ENCODE measurements at places on chromosomes 3 and 15. TPM values are rescaled to one million over a fixed set of nuclear protein-coding genes. Genes with fewer than 3 reads are reported as not detected.

Gene ATP6V1A
- 16.6 TPM for total RNA-seq

Gene ILDR1
- total RNA-seq, result 0.16 TPM

Gene RBM15B
- 41.3 TPM for total RNA-seq

Gene PCBP4
- 26.4 TPM for total RNA-seq

Gene LRTM1
- not detected for total RNA-seq

Gene CNTN4
- total RNA-seq, result not detected

Gene CCDC9B
- total RNA-seq, result 0.80 TPM

Gene MAP3K13
- 7.7 TPM for total RNA-seq

Gene MITF
- not detected for total RNA-seq

Gene LYSMD4
- total RNA-seq, result 23.9 TPM

Gene SPINK8
- total RNA-seq, result not detected

Gene HTR3E
- total RNA-seq, result not detected

Gene DHX36
- total RNA-seq, result 75.7 TPM
